ENCODE measurements at places on chromosomes 13 and 19. TPM values are rescaled to one million over a fixed set of nuclear protein-coding genes. Genes with fewer than 3 reads are reported as not detected.

DNA sequence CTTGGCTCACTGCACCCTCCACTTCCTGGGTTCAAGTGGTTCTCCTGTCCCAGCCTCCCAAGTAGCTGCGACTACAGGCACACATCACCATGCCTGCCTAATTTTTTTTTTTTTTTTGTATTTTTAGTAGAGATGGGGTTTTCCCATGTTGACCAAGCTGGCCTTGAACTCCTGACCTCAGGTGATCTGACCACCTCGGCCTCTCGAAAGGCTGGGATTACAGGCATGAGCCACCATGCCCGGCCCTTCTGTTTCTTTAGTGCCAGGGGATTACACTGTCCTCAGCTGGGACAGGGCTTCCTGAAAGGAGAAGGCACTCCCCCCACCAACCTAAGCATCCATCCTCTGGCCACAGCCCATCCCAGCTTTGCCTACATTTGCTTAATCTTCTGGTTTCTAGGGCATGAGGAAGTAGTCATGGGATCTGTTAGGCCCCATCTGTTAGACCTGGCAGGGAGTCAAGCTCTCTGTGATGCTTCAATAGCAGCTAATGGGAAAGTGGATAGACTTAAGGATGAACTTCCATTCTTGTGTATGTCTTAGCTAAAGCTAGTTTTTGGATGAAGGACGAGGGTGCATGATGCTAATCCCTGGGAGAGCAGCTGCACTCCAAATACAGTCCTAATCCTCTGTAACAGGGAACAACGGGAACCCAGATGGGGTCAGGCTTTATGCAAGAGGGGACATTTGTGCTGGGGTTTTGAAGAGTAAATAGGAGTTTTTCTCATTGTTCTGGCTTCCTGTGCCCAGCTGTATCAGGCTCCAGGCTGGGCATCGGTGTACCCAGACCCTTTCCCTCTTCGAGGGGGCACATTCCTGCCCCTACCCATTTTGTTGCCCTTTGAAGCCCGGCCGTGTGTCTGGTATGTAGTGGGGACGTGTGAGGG, 2.6 kb downstream of the VAV1 start:
- DNase-seq, result no peak

GRCh38 chr19:44985445-44985844, 15.8 kb upstream of the RELB start:
- DNase-seq, result no peak

GRCh38 chr19:2325281-2326046, 2.9 kb downstream of the LSM7 start:
- no peak for DNase-seq

DNA sequence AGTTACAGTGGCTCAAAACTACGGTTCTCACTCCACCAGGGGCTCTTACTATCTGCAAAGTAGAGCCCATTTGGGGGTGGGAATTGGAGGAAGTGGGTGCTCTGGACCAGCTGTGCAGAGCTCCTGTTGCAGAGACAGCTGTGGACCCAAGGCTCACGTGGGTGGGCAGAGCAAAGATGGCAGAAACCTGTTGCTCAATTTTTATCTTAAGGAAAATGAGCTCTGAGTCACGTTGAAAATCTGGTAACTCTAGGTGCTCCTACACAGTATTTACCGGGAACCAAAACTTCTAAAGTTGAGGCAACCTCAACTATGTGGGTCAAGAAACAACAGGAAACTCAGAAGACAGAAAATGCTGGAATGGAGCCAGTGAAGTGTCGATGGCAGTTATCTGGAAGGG, 30.2 kb upstream of the SLC15A1 start:
- no peak for DNase-seq

- no peak for DNase-seq
Observed at GRCh38 chr13:34933786-34934185, 8.3 kb upstream of the NBEA start.

GRCh38 chr13:32443111-32443510, 15.2 kb upstream of the N4BP2L1 start:
- no peak for DNase-seq

DNA sequence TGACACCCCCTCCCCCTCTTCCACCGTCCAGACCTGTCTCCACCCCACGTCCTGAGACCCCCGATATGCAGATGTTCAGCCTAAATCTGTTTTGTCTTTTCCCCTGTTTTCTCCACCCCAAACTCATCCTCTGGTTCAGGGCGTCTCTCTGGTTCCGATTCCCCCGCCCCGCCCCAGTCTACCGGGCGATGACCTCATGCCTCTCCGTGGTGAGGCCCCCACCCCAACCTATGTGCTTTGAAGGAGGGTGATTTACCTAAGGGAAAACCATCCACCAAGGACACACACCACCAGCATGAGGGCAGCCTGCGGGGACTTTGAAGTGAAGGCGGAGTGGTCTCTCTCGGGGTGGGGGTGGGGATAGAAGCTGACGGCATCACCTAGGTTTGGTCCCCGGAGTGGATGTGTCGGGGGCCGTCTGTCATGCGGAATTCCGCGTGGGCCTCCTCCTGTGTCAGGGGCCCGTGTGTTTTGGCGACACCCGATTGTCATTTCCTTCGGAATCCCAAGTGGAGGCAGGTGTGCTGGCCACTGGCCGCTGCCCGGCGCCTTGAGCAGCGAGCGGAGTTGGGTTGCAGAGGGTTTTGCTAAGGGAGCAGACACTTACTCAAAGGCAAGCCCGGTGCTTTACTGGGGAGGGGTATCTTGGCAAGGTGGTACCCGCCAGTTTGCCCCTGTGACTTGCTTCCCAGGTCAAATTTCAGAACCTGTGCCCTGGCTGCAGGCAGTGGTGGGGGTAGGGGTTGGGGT, 1.4 kb downstream of the FZR1 start:
- no peak for DNase-seq

DNA sequence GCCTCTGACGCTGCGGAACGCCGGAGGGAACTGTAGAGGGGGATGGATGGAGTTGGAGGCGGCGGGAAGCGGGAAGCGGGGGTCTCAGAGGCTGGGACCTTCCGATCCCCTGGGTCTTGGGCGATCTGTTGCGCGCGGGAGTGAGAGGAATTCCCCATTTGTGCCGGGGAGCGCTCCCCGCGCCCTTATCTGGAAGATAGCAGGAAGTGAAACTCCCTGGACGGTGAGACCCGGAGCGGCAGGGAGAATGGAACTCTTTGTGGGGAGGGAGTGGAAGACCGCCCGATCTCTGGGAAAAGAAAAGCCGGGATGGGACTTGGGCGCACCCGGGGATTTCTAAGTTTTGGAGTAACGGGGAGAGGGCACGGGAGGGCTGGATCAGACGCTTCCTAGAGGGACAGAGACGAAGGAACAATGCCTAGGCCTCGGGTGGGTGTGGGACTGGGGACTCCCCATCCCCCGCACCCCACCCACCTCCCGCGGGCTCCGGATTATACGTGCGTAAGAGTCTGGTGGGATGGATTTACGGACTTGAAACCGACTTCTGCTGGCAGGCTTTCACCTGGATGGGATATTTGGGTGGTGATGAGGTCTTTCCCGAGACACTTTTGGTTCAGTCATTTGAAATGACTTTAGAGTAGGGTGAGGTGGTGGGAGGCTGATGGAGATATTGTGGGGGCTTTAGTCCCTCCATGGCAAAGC, 495 bp downstream of the LSR start:
- no peak for DNase-seq

- DNase-seq, result no peak
Observed at GRCh38 chr13:43558326-43558725, 228.4 kb downstream of the ENOX1 start.

GRCh38 chr13:45895881-45896280, 44.3 kb upstream of the SIAH3 start:
- DNase-seq, result no peak

DNA sequence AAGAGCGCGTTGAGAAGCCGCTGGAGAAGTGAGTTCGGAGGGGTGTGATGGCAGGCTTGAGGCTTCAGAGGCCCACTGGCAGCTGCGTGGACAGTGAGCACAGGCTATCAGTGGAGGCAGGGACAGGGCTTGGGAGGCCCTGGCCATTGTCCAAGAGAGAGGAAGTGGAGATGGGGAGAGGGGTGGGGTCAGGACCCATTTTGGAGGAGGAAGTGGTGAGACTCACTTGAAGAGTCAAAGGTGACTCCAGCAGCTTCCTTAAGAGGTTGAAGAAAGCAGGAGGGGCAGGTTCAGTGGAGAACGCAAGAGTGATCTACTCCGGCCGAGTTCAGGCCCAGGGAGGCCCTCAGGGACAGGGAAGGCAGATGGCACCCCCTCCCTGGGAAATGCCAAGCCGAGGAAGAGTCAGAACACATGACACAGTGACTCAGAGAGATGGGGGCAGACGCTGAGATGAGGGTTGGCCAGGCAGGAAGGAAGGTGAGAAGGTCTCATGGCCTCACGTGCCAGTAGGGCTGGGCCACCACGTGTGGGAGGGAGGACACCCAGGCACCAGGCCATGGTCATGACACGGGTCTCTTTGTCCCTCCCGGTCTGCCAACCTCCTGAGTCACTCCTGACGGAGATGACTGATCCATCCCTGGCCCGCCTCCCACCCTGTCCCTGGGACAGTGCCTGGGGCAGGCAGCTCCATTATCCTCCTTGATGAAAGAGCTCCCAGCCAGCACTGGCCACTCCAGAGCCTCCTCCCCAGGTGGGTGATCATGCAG, 10.1 kb upstream of the CD22 start:
- peak; percentile 43 for DNase-seq

- DNase-seq, result no peak
Observed at GRCh38 chr19:50322234-50322633, 6.9 kb downstream of the KCNC3 start.

- peak; percentile 68 for DNase-seq
Observed at GRCh38 chr13:67736646-67737420, 506.7 kb upstream of the PCDH9 start.

GRCh38 chr19:55353803-55354697, 469 bp downstream of the COX6B2 start:
- no peak for DNase-seq

- no peak for DNase-seq
Observed at GRCh38 chr13:76879203-76879882, 6.9 kb downstream of the KCTD12 start.

- peak; percentile 49 for DNase-seq
Observed at GRCh38 chr13:44667943-44668342, 91.8 kb upstream of the TSC22D1 start.

GRCh38 chr19:32373585-32374295, 28.3 kb downstream of the ZNF507 start:
- peak; percentile 100 for DNase-seq

- DNase-seq, result no peak
Observed at GRCh38 chr13:57631596-57632275, at the start of gene PCDH17. Gene PCDH17 (plus strand): TSS chr13:57631744. CDS start chr13:57632547, 803 bp downstream.

DNA sequence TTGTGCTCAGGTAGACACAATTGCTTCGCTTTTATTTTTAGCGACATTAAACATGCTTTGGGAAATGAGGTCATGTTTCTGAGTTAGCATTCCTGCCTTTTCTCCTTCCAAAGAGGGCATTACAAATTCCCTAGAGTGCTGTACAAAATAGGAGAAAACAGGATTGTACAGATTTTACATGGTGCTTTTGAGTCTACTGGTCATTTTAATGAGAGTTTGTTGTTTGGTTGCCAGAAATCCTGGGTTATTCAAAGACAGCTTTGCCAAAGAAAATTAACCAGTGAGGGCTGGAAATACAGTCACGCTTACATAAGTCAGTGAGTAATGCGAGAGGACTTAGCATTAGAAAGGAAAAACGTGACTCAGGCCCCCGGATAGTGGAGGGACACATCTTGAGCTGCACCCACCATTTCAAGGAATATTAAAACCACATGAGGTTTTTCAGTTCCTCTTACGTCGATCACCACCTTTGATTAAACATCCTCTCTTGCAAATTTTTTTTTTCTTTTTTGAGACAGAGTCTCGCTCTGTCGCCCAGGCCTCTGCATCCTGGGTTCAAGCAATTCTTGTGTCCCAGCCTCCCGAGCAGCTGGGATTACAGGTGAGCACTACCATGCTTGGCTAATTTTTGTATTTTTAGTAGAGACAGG, 55.4 kb downstream of the SACS start:
- peak; percentile 82 for DNase-seq

DNA sequence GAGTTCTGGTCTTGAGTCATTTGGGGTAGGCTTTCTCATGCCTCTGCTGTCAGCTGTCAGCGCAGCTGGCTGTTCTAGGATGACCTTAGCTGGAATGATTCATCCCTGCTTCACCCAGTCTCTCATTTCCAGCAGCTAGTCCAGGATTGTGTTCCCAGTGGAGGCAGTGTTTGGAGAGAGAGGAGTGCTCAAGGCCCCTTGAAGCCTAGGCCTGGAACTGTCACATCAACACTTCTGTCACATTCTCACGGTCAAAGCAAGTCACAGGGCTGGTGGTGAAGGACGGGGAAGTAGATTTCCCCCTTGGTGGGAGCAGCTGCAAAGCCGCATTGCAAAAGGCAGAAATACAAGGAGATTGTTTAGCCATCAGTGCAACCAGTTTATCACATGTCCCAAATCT, 15.2 kb downstream of the TPT1 start:
- DNase-seq, result no peak

DNA sequence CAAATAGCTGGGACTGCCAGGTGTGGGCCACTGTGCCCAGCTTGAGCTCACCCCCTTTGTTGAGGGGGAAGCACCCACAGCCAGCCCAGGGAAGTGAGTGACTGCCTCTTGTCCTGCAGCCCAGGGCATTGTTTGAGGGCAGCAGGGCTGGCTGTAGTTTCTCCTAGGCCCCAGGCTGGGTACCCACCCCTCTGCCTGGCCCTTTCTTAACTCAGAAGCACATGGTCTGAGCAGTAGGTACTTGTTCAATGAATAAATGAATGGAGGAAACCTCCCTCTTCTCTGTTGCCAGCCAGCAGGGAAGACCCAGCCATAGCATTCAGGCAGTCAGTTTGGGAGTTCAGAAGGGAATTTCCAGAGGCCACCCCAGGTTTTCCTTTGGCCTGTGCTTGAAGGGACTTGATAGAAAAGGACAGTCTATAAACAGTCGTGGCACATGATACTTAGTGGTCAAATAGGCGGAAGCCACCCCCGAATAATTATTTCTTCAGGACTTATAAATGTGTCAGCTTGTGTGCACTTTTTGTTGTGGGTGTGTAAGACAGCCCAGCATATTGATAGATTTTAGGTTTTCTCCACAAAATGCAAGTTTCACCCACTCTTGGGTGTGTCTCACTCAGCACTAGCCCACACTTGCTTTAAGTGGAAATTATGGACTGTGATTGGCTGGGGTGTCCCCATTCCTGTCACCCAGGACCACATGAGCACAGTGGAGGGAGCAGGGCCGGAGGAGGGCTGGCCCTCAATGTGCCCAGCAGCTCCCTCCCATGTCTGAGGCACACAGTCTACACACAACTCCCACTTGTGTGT, 33.1 kb downstream of the GATAD2A start:
- DNase-seq, result no peak

Gene FXYD5
- total RNA-seq, result 107 TPM

Gene ZNF566
- total RNA-seq, result 2.9 TPM

Gene NBEA
- 2.7 TPM for total RNA-seq

Gene CLC
- not detected for total RNA-seq

Gene MED29
- 20.9 TPM for total RNA-seq

Gene TTC9B
- total RNA-seq, result not detected

Gene OR7A5
- total RNA-seq, result not detected

Gene GAMT
- total RNA-seq, result 29.2 TPM

Gene COMP
- total RNA-seq, result not detected

Gene AP1M2
- total RNA-seq, result 39.7 TPM

Gene PLPPR3
- 0.75 TPM for total RNA-seq

Gene ZNF66
- total RNA-seq, result 5.1 TPM

All from epithelial cell of proximal tubule (primary cell).